ENCODE measurements at places on chromosomes 2 and 18. TPM values are rescaled to one million over a fixed set of nuclear protein-coding genes. Genes with fewer than 3 reads are reported as not detected.

Gene TANK
- total RNA-seq, result 102 TPM

DNA sequence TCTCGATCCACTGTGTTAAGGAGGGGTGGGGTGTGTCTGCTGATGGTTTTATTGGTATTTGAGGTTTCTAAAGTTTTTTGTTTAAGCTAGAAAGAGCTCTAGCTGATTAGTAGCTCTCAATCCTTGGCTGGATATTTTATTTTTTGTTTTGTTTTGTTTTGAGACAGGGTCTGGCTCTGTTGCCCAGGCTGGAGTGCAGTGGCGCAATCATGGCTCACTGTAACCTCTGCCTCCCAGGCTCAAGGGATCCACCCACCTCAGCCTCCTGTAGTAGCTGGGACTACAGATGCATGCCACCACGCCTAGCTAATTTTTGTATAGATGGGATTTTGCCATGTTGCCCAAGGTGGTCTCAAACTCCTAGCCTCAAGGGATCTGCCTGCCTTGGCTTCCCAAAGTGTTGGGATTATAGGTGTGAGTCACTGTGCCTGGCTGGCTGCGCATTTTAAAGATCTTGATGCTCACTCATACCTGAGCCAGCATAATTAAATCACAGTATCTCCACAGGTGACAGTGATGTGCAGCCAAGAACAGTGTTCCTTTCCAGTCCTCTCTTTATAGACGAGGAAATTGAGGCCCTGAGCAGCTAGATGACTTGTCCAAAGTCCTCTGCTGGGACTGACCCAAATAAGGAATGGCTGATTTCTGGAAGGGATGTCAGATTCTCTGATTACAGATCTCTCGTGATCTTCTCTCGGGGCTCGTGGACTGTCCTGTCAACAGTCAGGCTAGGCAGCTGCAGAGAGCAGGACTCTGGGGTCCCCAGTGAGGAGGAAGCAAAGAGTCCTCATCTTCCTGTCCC, 44.5 kb downstream of the SPTBN1 start:
- no peak for DNase-seq

Gene AP1S3
- total RNA-seq, result 16.2 TPM

Gene HOXD10
- 0.56 TPM for total RNA-seq

DNA sequence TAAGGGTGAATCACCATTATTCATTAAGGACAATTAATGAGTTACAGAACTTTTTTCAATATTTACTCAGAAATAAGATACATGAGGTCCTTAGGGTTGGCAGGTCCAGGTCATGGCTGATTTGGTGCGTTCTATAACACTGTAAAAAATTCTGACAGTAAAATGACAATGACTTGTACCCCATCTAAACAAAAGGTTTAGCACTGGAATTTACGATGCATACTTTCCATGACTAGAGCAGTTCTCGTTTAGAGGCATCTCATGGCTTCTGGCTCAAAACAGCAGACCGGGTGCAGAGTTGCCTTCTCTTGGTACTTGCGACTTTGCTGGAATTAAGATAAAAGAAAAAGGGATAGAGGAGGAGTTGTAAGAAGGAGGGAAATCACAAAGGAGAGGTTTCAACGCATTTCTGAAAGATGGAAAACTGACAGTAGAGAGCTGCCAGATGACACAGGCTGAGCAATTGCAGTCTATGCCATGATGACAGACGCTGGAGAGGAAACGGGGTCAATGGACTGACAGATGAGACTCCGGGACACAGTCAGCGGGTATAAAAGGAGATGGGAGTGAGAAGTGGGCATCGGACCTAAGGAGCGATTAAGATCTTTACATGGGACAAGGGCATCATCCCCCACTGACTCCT, 4.1 kb upstream of the CYS1 start:
- DNase-seq, result no peak

Gene CNGA3
- not detected for total RNA-seq

DNA sequence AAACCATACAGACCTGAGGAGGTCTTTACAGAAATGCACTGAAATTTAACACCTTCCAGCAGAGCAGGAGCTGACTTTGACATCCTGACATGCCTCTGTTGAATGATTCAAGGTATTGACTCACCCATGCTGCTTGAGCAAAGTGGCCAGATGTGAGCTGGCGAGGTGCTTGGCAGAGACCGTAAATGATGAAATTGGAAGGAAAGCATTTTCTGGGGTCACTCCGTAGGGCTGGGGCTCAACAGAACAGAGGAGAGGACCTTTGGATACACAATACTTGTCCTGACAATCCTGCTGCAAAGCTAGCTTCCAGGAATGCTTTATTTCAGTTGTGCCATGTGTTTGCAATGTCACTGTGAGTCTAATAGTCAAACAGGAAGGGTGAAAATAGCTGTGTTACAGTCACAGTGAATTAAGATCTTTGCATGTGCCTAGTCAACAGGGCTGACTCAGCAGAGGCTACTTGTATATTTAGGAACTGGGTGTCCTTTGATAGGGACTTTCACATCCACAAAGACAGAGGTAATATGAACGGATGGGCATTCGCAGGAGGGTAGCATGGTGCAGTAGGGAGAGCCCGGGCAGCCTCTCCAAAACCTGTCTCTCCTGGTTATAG, 31.6 kb upstream of the NCK2 start:
- DNase-seq, result no peak

Gene INHBB
- 59.8 TPM for total RNA-seq

GRCh38 chr18:33404244-33404873, 36.2 kb downstream of the CCDC178 start:
- no peak for DNase-seq

- no peak for DNase-seq
Measured at GRCh38 chr2:84451579-84451978, 7.5 kb downstream of the SUCLG1 start.

- no peak for DNase-seq
Measured at GRCh38 chr2:46325182-46325928, 28.1 kb downstream of the EPAS1 start.

DNA sequence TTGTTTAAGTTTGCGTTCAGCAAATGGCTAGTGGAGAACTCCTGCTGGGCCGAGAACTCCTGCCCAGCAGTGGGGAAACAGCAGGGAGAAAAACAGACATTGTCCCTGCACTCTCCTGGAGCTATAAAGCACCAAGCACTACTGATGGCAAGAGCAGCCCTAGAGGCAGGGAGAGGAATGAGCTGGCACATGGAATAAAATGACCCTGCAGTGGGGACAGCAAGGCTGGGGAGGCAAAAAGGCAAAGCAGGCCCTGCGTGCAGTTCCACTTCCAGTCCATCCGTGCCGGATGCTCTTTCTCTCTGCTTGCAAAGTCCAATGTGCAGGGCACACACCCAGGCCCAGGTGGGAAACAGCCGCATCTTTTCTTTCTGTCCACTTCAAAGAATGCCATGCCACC, 415.5 kb downstream of the LRATD1 start:
- no peak for DNase-seq

All from omental fat pad (tissue), 4 donors.